Psoas muscle (tissue), 8 donors: ENCODE measurements at places on chromosomes 5 and 9. TPM values are rescaled to one million over a fixed set of nuclear protein-coding genes. Genes with fewer than 3 reads are reported as not detected.

The DBH gene
- total RNA-seq, result not detected

The KIF27 gene
- 1.8 TPM for total RNA-seq

GRCh38 chr5:137348759-137349158 is 150.4 kb downstream of the SPOCK1 start:
- no peak overlapping the region for H3K4me3 ChIP-seq
- no peaks in the 10 kb centered on the region for H3K27me3 ChIP-seq
- H3K27ac ChIP-seq, result no peak overlapping the region
- H3K36me3 ChIP-seq, result no peaks in the 10 kb centered on the region

The CBY3 gene
- total RNA-seq, result not detected

The CCDC183 gene
- total RNA-seq, result not detected

The MRPL36 gene
- total RNA-seq, result 61.6 TPM

DNA sequence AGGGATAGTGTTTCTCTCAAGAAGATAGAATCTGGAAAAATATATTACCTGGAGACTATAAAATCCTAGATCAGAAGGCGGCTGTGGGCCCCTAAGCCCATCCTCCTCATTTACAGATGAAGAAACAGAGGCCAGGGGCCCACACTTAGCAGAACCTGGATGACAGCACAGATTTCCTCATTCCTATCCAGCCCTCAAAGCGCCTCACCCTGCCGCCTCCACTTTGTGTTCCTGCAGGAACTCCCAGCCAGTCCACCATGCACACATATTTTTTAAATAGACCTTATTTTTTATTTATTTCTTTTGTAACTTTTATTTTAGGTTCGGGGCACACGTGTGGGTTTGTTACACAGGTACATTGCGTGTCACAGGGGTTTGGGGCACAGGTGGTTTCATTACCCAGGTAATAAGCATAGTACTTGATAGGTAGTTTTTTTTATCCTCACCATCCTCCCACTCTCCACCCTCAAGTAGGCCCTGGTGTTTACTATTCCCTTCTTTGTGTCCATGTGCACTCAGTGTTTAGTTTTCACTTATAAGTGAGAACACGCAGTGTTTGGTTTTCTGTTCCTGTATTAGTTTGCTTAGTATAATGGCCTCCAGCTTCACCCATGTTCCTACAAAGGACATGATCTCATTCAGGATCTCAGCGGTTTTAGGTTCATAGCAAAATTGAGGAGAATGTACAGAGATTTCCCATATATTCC is 85.5 kb upstream of the MAP1B start:
- H3K36me3 ChIP-seq, result no peaks in the 10 kb centered on the region
- no peak overlapping the region for H3K4me3 ChIP-seq
- no peaks in the 10 kb centered on the region for H3K4me1 ChIP-seq
- no peak for DNase-seq

The SLC6A7 gene
- not detected for total RNA-seq

The ZDHHC11B gene
- total RNA-seq, result 0.99 TPM

The ACOT12 gene
- not detected for total RNA-seq

The TSSK1B gene
- not detected for total RNA-seq

The PLPP1 gene
- 57.3 TPM for total RNA-seq

GRCh38 chr5:39132128-39132447 is 57.9 kb upstream of the RICTOR start:
- H3K27me3 ChIP-seq, result peaks cover 2% of the 10 kb centered on the region
- H3K4me1 ChIP-seq, result no peaks in the 10 kb centered on the region
- no peak for DNase-seq

DNA sequence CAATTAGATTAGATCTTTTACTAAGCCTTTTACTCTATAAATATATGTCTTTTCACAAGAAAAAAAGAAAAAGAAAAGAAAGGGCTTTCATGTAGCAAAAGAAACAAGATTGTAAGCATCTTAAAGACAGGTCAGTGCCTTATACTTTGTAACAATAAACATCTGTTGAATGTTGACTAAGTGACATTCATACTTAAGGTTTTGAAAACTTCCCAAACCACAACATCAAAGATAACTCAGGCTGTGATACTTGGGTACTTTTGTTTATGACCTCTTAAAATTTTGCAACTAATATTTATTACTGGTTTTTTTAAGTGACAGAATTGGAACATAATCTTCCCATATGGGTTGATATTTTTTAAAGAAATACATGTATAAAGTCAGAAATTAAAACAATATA is 7.4 kb downstream of the GRAMD2B start:
- no peak for DNase-seq
- H3K4me3 ChIP-seq, result no peak overlapping the region
- H3K27ac ChIP-seq, result no peak overlapping the region
- no peaks in the 10 kb centered on the region for H3K36me3 ChIP-seq
- H3K27me3 ChIP-seq, result no peaks in the 10 kb centered on the region
- no peaks in the 10 kb centered on the region for H3K4me1 ChIP-seq

The RLN2 gene
- not detected for total RNA-seq

GRCh38 chr5:5881294-5881693 is 458.8 kb downstream of the ICE1 start:
- no peak for DNase-seq
- no peak overlapping the region for H3K27ac ChIP-seq
- H3K4me3 ChIP-seq, result no peak overlapping the region
- H3K4me1 ChIP-seq, result no peaks in the 10 kb centered on the region

DNA sequence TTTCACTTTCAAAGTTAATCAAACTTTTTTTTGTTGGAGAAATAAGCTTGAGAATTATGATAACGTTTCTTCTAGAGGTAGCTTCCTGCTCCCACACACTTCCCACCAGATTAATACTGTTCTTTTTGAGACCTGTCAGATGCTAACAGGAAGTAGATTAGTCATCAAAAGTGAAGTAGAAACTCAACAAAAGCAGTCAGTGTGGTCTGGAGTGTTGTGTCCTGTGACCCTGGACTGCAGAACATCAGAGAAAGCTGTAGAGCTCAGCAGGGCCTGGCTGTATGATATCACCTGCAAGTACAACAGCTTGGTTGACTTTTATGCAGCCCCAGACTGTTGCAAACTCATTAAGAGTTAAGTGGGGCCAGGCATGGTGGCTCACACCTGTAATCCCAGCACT is 495.7 kb upstream of the CYLC2 start:
- H3K4me1 ChIP-seq, result no peaks in the 10 kb centered on the region
- no peak overlapping the region for H3K27ac ChIP-seq
- H3K4me3 ChIP-seq, result no peak overlapping the region
- no peak for DNase-seq
- no peaks in the 10 kb centered on the region for H3K27me3 ChIP-seq
